ENCODE measurements at places on chromosomes 6 and 20.

DNA sequence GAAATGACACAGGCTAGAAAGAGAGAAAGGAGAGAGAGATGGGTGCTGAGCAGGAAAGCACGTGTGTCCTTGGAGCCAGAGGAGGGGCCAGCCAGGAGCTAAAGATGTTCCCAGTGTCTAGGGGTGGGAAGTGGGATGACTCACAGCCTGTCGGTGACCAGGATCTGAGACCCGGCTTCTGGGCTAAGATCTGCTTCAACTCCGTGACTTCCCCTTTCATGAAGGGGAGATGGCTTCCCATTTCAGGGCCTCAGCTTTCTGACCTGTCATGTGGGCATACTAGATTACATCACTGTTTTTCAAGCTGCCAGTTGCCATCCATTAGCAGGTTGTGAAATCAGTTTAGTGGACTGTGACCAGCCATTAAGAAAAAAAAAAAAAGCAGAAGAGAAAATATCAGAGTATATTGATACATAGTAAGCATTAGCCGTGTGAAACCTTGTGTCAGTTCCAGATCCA lies 5.4 kb downstream of the TGM3 start:
- no peak for DNase-seq

GRCh38 chr20:761418-762381 lies 6.6 kb downstream of the SLC52A3 start:
- no peak for DNase-seq

GRCh38 chr6:11495565-11496145 lies 41.9 kb upstream of the TMEM170B start:
- DNase-seq: no peak

DNA sequence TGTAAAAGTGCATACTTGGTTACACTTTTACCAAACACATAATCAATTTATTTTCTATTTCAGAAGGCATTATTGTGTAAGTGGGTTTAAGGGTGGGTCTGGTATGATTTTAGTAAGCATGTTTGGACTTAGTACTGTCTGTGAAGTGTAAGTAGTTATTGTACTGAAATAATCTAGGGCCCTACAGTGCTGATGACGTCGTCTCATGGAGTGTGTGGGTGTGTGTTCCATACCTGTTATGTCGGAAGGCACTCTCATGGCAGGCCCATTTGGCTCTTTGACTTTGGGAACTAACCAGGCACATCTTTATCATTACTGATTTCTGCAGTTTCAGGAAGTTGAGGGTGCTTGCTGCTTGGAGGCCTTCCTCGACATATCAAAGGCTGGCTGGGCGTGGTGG lies 155.1 kb downstream of the SASH1 start:
- DNase-seq: no peak

- no peak for DNase-seq
These were observed 211.9 kb downstream of the PREX1 start for GRCh38 chr20:48615871-48616270.
